ENCODE measurements at places on chromosomes 3 and 15.

GRCh38 chr3:15659254-15659975, 57.9 kb downstream of the BTD start:
- DNase-seq, result no peak

GRCh38 chr15:66404532-66404931, 17.8 kb downstream of the MAP2K1 start:
- DNase-seq, result no peak

DNA sequence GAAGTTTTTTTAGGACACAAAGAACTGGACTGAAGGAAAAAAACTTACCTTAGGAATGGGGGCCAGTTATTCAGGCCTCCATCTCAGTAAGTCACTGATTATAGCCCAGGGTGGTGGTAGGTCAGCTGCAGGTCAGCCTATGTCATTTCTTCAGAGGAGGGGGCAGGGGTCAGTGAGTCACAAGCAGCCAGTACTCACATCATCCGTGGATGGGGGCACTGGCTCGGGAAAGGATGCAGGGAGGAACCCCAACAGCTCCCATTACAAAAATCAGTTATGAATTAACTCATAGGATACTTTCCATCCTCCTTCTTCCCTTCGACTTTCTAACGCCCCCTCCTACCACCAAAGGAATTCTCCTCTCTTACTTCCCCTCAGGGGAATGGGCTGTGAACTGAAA, 578.3 kb downstream of the PDCD6IP start:
- DNase-seq, result no peak

- DNase-seq, result no peak
These were observed 213.2 kb downstream of the PDZRN3 start for GRCh38 chr3:73411545-73411944.

GRCh38 chr3:18732474-18732873, 307.3 kb upstream of the SATB1 start:
- DNase-seq, result no peak

- no peak for DNase-seq
These were observed 43.4 kb upstream of the CLRN1 start for GRCh38 chr3:151015767-151016477.

DNA sequence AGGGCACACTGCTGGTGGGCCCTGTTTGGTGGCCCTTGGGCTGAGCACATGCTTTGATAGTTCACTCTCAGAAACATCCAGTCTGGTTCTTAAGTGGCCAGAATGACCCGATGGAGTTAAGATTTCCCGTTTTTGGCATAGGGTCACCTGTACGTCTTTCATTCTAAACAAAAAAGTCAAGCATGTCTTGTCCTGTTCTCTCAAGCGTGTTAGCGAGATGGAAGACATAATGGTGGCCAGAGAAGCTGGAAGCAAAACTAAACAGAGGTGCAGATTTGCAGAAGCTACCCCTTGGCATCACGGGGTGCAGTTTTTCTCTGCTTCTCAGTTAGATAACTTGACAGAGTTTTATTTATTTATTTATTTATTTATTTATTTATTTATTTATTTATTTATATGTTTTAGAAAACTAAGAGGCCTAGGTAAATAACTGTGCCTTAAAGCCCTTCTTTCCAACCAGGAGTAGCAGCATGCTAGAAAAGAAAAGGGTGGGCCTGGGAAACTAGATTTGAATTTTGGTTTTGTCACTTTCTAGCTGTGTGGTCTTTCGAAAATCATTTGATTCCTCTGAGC, 63.0 kb downstream of the ST6GAL1 start:
- no peak for DNase-seq

GRCh38 chr15:92480361-92480760, 86.7 kb downstream of the ST8SIA2 start:
- DNase-seq, result no peak

DNA sequence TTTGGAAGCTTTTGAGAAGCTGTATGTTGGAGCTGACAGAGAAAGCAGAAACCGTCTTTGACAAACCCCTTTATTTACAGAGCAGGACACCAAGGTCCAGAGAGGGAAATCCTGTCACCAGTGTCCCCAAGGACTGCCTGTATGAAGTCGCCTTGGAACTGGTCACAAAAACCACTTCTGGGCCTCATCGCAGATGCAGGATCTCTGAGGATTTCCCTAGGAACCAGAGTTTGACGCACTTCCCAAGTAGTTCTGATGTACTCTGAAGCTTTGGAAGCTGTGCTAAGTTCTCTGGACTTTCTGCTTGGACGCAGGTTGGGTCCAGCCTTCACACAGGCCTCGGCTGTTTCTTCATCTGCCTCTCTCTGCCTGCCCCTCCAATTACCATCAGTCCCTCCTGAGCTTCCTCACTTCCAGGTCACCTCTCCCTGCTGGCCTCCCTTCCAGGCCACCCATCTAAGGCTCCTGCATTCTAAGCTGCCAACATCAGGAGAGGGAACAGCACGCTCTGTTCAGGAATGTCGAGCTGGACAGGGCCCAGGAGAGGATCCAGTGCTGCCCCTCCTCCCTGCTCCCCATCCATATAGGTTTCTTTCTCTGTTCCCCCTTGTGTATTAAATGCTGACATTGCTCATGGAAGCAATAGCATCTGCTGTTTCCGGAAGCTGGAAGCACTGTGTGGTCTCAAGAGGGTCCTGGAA, 270.8 kb downstream of the OPA1 start:
- DNase-seq, result no peak

DNA sequence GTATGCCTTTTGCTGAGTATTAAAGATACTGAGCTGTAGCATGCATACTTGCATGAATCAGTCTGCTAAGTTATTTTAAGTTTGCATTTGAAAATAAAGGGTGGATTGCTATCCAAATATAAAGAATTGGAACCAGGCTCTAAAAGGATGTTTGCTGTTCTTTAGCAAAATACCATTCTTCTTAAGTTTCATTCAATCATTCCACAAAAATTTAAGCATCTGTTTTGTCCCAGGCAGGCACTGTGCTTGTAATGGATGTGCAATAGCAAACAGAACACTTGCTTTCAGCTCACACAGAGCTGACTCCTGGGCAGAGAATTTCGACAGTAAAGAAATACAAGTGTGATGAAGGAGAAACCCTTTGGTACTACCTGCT, 151.1 kb downstream of the PGPEP1L start:
- DNase-seq, result no peak

DNA sequence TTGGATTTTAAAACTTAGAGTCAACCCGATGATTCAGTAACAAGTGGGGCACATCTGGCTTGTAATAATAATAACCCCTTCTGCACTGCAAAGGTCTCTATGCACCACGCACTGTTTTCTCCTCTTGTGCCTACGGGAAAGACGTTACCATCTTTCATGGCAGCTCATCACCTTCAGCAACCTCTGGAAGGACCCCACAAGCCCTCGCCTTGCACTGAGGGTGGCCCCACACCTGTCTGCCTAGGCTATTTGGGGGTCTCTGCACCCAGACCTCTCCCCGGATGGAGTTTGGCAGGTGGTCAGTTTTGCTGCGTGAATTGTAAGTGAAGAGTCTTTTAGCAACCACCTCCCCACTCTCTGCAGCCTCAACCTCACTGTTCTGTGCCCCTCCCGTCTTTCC, 138.6 kb upstream of the MEF2A start:
- no peak for DNase-seq

- DNase-seq, result no peak
These were observed 68.9 kb downstream of the MYH15 start for GRCh38 chr3:108441518-108441917.

DNA sequence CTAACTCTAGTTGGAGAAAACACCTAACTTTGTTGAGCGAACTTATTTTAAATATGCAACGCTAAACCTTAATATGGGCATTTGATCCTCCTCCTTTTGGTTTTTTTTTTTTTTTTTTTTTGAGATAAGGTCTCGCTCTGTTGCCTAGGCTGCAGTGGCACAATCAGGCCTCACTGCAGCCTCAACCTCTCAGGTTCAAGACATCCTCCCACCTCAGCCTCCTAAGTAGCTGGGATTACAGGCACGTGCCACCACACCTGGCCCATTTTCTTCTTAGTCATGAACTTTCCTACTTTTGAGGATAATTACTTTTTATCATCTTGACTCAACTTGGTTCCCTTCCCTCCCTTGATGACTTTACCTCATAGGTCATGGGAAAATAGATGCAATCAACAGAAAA, 3.9 kb downstream of the NUSAP1 start:
- no peak for DNase-seq

- no peak for DNase-seq
These were observed 41.1 kb upstream of the UBE2E2 start for GRCh38 chr3:23161896-23162570.

DNA sequence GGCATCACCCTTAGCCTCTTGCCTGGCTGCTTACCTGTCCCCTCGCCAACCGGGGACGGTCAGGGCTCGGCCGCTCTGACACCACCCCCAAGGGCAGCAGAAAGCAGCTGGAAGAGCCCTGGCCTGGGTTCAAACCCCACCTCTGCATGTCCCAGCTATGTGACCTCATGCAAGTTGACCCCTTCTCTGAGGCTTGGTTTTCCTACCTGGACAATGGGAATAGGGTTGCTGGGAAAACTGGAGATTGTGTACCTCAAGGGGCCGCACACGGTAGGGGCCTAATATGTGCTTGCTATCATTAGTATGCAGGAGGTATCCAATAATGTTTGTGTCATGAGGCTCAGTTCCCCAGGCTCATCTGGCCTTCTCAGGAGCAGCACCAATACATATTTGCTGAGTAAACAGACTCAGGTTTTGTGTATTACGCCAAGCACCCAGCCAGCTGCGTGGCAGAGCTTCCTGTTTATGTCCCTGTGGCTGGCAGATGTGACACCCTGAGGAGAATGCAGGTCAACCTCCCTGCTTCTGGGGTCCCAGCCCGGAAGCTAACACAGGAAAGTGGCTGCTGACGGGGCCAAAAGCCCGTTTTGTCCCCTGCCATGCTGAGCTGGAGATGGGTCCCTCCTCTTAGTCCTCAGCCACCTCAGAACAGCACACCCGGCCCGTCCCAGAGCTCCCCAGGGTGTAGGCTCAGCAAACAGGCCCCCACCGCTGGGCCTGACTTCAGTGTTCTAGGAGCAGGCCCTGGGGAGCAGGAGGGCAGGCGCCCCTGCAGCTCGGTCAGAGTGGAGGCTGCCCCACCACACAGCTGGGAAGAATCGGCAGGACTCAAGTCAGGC, 29.7 kb downstream of the PLXND1 start:
- DNase-seq, result peak; percentile 42

DNA sequence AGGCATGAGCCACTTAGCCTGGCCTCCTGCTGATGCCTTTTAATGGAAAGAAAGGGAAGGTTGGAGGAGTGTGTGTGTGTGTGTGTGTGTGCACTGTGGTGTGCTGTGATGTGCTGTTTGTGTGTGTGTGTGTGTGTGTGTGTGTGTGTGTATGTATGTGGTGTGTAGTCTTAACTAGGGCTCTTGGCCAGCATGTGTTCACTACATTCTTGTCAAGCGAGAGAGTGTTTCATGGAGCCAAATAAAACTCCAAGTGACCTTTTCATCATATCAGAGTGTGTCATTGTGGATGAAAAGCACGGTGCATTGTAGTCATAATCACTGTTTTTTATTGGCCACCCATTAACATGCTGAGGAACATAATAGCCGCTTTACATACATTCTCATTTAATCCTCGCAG, 30.8 kb upstream of the BHLHE40 start:
- DNase-seq, result no peak

- DNase-seq, result no peak
These were observed 803.7 kb upstream of the ARRDC4 start for GRCh38 chr15:97156739-97157265.

DNA sequence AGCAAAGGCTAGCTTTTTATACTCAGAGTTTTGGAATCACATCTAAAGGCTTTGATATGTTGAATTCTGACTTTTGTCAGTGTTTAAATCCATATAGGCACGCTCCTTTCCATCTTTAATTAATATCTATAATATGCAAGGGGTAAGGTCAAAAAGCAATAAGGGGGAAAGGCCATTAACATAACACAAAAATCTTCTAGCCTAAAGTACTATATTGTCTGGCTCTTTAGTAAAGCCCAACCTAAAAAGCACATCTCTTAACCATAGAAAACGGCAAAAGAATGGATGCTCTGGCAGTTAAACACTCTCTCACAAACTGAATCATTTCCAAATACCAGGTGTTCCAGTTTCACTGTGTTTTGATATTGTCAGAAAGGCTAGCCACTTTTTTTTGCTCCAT, 76.4 kb downstream of the EFL1 start:
- DNase-seq, result no peak

DNA sequence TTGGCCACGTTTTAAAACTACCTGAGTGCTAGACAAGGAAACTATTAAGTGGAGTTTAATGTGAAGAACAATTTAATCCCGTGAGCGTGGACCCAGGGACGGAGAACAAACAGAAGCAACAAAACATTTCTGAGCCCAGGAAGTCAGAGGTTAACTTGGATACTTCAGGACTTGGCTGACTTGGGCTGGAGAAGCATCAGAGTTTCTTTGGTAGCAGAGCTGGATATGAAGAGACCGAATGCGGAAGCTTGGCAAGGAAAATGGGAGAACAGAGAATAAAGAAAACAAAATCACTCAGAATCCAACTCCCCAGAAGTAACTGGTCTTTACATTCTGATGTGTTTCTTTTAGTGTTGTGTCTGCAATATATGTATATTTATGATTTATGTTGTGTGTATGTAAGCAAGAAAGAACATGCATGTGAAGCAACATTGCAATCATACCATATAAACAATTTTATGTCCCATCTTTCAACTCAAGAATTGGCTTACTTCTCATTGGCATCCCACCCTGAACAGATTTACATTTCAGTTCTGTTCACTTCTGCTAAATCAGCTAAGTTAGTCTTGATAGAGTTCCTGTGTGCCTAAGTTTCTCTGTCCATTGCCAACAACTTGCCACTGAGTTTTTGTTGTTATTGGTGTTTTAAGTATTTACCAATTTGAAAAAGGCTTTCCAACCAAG, 17.2 kb upstream of the PLOD2 start:
- no peak for DNase-seq

DNA sequence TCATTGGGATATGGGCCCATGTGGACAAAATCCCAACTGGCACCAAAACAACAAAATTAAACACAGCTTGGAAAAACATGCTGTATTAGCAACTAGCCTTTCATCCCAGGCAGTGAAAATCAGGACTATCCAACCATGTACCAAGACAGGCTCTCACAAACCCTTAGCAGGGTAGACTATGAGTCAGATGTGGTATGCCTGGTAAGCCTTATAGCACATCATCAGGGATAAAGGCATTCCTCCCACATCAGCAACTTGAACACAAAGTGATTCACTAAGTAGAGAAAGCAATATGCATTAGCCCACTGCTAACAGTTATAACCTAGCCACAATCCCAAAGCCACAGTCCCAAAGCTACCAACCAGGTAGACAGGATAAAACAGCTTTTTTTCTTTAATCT, 8.0 kb downstream of the CEP152 start:
- DNase-seq, result no peak

- DNase-seq, result no peak
These were observed 2.1 kb downstream of the ANKUB1 start for GRCh38 chr3:149790268-149790667.

GRCh38 chr3:192652727-192653126, 74.6 kb downstream of the FGF12 start:
- no peak for DNase-seq

DNA sequence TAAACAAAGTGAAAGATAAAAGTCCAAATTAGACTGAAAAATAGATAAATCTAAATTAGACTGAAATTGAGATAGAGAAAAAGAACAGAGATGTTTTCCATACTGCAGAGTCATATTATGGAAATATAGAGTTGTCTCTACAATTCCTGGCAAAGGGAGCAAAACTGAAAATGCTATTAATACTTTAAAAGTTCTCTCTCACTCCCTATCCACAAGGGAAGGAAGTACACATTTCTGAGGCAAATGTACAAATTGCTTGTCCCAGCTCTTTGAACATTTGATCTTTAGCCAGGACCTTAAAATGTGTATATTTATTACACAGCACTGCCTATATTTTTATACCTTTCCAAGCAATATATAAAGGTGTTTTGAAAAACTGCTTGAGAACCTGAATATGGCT, 225.1 kb upstream of the SEMA6D start:
- no peak for DNase-seq

Measured in stimulated activated CD4-positive, alpha-beta T cell treated with anti-CD3 and anti-CD28 coated beads, Interleukin-4, amount 100 ng/mL, for 24 hours (primary cell).